ENCODE measurements at places on chromosomes 12 and 14.
A peak's percentile ranks its signal among the peaks of the same experiment; 100 is the strongest.

GRCh38 chr12:49959685-49960473 lies 1.8 kb upstream of the AQP5 start:
- no peak for DNase-seq

DNA sequence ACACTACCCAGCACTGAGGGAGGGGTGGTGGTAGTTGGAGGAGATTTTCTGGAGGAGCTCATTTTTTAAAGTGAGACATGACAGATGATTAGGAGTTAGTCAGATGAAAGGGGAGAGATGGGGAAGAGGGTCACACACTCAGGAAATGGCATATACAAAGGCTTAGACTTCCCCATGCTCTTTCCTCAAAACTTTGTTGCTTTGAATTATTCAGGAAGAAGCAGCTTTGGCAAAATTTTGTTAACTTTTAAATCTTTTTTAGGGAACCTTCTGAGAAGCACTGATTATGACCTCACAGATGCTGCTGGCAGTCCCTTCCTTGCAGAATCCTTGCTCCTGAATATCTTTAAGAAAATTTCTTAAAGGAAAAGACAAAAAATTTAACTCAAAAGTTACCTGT lies 19.8 kb downstream of the ALDH6A1 start:
- DNase-seq, result no peak

DNA sequence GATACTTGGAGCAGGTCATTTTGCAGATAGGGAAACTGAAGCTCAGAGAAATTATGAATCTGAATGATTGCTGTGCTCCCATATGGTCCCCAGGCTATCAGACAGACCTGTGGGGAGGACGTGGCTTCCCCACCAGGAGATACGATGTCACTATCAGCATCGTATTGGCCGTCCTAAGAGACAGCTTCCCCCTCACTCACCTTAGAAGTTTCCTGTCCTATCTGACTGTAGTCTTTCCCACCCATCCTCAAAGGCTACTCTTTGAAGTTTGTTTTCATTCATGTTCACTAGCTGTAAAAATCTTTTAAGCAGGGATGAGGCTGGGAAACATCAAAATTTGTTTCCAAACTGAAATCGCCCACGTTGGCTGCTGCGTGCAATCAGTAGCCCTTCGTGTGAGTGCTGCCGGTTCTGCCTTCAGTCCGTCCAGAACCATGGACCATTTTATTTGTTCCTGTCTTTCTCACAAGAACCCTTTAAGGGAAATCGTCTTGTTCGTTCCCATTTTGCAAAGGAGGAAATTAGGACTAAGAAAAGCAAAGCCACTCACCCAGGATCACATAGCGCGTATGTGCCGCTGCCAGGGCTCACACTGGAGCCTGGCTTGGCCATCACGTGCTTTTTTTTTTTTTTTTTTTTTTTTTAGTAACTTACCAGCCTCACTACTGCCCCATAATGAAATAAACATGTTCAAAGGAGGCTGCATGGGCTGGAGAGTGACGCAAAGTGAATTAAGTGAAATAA lies 1.0 kb upstream of the KDM2B start:
- peak; percentile 78 for DNase-seq

GRCh38 chr12:114919479-114919878 lies 235.5 kb upstream of the TBX3 start:
- DNase-seq, result no peak

- no peak for DNase-seq
Observed at GRCh38 chr14:71372411-71372838, 465.2 kb downstream of the PCNX1 start.

DNA sequence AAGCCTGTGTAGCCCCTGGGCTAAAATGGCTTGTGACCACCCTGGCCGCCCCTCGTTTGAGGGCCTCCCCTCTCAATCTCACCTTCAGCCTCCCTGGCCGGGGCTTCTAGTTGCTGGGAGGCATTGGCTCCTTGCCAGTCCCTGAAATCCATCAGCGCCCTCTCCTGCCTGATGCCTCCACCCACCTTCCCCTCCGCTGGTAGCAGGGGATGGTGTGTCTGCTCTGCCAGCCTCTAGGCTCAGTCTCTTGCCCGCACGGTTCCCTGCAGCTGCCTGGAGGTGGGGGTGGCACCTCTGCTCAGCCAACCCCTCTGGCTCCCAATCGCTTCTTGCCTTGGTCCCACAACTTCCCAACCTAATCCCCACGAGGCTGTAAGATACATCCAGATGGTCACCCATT lies 167.9 kb downstream of the PHETA1 start:
- DNase-seq, result no peak

DNA sequence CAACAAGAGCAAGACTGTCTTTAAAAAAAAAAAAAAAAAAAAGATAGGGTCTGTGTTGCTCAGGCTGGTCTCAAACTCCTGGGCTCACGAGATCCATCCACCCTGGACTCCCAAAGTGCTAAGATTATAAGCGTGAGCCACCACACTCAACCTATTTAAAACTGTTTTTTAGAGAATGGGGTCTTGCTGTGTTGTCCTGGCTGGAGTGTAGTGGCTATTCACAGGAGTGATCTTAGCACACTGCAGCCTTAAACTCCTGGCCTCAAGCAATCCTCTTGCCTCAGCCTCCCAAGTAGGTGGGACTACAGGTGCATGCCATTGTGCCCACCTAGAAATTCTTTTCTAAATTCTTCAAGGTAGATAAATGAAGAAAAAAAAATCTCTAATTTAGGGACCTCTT lies 7.6 kb downstream of the COQ10A start:
- DNase-seq, result no peak

- DNase-seq, result peak; percentile 72
Observed at GRCh38 chr12:63844391-63845341, at the start of gene SRGAP1. TSS of gene SRGAP1 (plus strand) at chr12:63844700. CDS start at chr12:63844817, 117 bp downstream.

DNA sequence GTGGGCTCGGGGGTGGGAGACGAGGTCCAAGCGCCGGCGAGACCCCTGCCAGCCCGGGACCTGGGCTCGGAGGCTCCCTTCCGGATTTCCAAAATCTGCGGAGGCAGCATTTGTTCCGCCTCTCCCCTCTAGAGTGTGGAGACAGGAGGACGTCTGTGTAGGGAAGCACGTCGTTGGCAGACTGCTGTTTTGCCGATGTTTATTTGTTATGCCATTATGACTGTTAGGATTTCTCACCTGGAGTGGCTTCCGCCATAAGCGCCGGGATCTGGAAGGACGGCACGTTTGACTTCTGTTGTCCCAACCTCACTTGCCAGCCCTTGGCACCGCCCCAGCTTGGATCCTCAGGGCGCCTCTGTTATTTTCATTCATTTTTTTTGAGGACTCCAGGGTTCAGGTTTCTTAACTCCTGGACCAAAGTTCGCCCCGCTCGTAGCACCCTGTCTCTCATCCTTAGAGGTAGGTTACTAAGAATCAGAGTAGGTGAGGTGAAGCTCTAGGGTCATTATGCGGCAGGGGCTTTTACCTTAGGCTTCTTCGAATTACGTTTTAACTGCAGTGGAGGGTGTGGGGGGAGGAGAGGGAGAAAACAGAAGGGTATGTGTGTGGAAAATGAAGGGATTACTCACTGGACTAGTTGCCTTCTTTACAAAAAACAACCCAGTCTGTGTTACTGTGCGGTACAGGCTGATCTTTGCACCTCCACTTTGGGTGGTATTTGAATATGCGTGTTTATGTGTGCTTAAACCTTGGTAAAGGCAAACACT lies 547 bp upstream of the PYGL start:
- DNase-seq, result peak; percentile 17

DNA sequence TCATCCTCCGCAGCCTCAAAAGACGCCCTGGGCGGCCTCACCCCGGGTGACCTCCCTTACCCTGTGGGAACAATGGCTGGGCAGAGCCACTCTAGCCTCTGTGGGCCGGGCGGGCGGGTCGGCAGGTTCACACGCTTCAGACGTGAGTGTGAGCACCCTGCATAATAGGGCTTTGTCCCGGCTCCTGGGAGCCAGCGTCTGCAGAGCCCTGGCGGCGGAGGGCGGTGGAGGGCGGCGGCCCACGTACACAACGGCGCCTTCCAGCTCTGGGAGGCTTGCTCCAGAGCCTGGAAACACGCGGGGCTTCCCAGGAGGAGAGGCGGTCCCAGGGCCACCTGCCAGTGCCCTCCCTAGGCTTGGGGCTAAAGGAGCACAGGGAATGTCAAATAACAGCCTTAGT lies 205.6 kb downstream of the BCL11B start:
- no peak for DNase-seq

- DNase-seq, result no peak
Observed at GRCh38 chr14:22898302-22899090, 15.5 kb downstream of the REM2 start.

GRCh38 chr12:88570103-88570502 lies 10.2 kb downstream of the KITLG start:
- DNase-seq, result no peak

GRCh38 chr12:107511292-107511691 lies 174.3 kb upstream of the PWP1 start:
- peak; percentile 4 for DNase-seq

DNA sequence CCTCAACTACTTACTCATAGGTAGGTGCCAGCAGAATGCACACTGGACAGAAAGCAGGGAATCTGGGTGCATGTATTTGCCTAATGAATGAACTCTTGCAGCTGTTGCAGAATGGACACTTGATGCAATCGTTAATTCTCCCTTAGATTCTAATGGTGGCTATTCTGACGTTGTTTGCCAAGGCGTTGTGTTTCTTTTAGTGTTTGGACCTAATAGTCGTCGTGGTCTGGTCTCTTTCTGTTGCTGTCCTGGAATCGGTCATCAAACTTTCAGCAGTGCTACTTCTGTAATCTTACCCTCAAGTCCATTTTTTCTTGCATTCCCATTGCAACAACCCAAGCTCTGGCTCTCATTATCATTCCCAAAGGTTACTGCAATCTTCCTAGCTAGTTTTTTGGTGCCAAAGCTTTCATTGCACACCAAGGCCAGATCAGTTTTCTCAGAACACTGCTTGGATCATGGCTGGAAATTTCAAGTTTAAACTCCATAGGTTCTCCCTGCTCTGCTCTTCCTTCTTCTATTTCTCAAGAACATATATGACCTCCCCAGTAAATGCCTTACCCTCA lies 31.3 kb downstream of the BMP4 start:
- no peak for DNase-seq

DNA sequence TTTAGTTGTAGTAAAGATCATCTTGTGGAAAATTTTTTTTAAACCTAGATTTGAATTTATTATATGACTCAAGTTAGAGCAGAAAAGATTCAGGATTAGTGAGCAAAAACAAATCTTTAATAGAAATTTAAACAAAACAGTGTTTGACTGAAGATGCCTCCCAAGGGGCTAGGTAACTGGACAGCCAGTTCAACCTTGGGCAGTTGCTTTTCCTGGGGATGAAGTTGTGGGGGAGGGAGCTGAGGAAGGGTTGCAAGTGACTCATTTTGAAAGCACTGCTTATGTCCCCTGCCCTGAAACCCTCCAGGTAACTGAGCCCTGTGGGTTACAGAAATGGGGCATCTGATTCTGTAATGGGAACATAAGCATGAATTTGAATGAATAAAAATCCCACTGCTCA lies 13.1 kb downstream of the CFAP54 start:
- no peak for DNase-seq

DNA sequence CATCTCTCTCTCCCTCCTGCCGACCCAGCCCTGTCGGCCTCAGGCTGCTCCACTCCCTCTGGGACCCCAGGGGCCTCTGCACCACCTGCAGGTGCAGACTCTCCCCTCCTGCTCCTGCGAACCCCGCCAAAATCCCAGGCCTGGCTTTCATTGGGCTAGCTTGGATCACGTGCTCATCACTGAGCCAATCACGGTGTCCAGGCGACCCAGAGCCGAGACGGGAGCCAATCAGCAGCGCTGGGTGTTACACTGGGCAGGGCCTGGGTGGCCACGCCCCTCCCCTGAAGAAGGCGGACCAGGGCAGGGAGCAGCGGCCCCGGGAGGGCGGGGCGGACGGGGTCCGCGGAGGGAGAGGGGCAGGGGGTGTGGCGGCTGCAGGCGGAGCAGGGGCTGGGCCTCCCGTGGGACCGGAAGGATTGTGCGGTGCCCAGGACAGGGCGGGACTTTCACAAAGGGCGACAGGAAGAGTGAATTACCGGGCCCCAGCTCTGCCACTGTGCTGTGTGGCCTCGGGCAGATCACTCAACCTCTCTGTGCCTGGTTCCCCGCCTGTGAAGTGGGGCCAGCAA lies 66.6 kb upstream of the FBRSL1 start:
- DNase-seq, result no peak

GRCh38 chr12:68237078-68237477 lies 11.5 kb upstream of the IL26 start:
- peak; percentile 27 for DNase-seq

- DNase-seq, result no peak
Observed at GRCh38 chr14:72049462-72049861, 117.2 kb downstream of the RGS6 start.

DNA sequence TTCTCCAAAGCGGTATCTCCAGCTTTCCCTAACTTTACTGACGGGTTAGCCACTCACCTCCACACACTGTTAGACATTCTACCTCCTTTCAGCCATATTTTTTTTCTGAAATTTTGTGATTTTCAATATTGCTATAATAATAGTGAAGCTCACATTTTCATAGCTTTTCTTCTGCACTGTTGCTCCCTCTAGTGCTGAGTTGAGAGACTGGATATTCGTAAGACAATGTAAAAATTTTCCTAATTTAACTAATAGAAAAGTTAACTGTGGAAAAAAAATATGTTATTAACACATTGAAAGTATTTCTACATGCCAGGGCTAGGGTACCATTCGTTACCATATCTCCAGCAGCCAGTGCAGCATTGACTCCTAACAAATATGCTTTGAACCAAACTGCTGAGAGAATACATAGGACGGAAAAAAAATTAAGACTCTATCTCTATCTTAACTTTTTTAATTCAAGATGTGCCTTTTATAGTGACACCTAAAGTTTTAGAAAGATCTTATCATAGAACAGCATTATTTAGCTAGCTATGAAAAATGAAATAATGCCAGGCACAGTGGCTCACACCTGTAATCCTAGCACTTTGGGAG lies 48.7 kb upstream of the ABCC9 start:
- DNase-seq, result peak; percentile 15

DNA sequence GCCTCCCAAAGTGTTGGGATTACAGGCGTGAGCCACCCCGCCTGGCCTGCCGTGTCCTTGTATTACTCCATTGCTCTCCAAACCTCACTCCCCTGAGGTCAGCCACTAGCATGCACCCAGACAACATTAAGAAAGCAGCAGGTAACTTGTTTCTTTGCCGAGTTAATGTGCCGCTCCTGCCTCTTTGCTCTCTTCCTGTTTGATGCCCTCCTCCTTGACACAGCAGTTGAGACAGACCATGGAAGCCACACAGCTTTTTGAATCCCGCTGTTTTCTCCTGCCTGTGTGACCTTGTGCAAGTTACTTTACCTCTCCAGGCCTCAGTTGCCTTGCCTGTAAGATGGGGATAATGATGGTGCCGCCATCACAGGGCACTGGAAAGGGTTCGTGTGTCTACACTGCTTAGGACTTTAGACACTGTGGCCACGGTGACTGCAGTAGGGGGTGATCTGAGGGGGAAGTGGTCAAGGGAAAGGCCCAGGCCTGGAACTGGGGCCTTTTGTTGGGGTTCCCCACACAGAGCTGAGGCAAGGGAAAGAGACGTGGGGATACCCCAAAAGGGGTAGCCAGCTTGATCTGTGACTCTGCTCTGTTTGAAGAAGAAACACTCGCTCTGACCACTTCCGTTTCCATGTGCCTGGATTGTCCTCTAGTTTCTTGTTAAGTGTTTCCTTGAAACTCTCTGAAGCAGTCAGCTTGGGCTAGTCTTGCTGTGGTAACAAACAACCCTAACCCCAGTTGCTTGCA lies 69.3 kb downstream of the RIN3 start:
- DNase-seq, result no peak

GRCh38 chr12:124551268-124552144 lies 15.9 kb downstream of the NCOR2 start:
- peak; percentile 59 for DNase-seq

GRCh38 chr12:62917926-62918325 lies 17.0 kb downstream of the PPM1H start:
- peak; percentile 48 for DNase-seq

- no peak for DNase-seq
Observed at GRCh38 chr14:93941293-93941910, 14.3 kb downstream of the FAM181A start.

Data from pons (tissue), 1 donor.